Renal pelvis (tissue), 12 donors: ENCODE measurements at places on chromosomes 1 and 21. TPM values are rescaled to one million over a fixed set of nuclear protein-coding genes. Genes with fewer than 3 reads are reported as not detected.

GRCh38 chr1:202663131-202663530 is 47.1 kb downstream of the SYT2 start:
- no peak for DNase-seq

- DNase-seq: no peak
These were observed 143.0 kb downstream of the RERE start for GRCh38 chr1:8674481-8674880.

DNA sequence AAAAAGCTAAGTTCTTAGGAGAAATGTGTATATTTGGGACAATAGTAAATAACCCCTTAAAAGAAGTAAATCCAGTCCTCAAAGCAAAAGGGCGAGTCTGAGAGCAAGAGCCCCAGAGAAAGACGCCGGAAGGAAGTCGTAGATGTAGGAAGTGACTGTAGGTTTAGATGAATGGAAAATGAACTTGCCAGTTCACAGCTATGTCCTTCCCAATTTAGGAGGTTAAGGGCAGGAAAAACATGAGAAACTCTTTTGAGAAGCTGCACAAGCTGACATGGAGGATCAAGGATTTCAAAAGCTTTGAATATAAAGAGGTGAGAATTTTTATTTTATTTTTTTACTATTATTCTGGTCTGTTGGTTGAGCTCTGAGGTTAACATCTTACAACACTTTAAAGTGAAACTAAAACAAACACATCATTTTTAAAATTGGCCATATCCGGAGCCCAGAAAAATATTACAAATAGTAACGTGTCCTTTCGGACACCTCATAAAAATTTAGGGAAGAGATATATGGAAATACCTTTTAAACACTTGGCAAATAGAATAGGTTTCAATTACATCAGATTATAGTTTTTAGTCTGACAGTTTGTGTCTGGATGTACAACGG is 1178.6 kb downstream of the MRPL39 start:
- no peak for DNase-seq

GRCh38 chr1:81582467-81582986 is 218.2 kb upstream of the ADGRL2 start:
- no peak for DNase-seq

DNA sequence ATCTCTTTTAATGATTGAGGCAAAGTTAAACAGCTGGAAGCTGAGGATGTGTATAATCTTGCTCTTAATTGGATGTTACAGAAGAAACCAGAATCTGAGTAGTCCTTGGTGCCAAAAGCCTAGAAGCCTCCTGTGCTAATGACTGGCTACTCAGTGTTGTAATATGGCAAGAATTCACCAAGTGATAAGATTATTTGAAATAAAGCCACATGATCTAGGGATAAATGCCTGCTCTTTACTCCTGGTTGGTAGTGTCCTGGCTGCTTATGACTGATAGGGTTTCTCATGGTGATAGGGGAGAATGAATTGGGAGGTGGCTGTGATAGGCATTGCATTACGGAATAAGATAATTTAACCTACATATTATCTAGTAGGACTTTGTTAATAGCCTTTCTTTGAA is 13.6 kb upstream of the MAB21L3 start:
- no peak for DNase-seq

FCRL4 gene
- polyA plus RNA-seq: not detected

SLC16A4 gene
- 66.3 TPM for polyA plus RNA-seq

SMCP gene
- not detected for polyA plus RNA-seq

ADGRL2 gene
- 148 TPM for polyA plus RNA-seq
